IPS-NIHi11 (cell line): ENCODE measurements at places on chromosomes 16 and 17.

DNA sequence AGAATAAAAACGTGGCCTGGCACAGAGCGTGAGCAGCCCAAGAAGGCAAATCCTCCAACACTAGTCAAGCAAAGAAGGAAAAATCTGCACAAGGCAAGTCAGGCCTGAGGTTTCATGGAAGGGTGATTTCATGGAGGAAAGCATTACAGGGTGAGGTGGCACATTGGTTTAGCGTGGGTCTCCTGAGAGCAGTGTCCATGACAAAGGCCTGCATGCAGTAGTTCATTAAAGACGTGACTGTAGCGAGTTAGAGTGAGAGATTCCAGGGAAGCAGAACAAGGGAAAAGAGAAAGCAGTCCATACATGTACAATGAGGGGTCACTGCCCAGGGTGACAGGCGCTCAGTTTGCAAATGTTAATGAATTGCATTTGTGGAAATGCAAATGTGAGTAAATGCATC is 285.0 kb upstream of the ERCC4 start:
- no peak for DNase-seq

- DNase-seq = no peak
These were observed 66.8 kb downstream of the DNAH17 start for GRCh38 chr17:78510141-78511075.

DNA sequence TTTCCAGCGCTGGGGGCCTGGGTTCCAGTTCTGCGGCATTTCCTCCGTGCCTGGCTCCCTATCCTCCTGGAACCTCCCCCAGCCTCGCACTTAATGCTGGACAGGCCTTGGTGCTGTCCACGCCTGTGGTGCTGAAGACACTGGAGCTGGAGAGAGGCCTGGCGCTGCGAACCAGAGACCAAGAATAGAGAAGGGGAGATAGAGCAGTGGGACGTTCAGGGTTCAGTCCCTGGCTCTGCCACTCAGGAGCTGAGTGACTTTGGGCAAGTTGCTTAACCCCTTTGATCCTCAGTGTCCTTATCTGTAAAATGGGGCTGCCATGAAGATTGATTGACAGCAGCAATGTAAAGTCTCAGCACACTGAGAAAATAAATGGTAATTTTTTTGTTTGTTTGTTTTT is 11.9 kb downstream of the SBK1 start:
- DNase-seq = peak; percentile 81

GRCh38 chr17:60640503-60640902 is 37.1 kb upstream of the BCAS3 start:
- peak; percentile 14 for DNase-seq

DNA sequence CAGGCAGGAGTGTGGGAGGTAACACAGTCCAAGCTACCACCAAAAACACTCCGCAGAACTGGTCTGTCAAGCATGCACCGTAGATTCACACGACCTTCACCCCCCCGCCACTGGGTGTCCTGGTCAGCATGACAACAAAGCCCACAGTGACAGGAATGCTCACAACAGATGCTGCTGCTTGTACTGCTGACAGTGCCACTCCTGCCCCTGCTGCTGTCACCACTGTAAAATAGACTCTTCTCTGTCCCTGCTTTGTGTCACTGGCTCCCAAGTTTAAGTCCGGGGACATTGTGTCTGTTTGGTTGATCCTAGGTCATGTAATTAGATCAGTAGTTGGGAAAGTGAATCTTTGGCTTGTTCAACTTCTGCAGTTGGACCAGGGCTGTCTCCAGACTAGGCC is 7.0 kb upstream of the ODF4 start:
- no peak for DNase-seq

DNA sequence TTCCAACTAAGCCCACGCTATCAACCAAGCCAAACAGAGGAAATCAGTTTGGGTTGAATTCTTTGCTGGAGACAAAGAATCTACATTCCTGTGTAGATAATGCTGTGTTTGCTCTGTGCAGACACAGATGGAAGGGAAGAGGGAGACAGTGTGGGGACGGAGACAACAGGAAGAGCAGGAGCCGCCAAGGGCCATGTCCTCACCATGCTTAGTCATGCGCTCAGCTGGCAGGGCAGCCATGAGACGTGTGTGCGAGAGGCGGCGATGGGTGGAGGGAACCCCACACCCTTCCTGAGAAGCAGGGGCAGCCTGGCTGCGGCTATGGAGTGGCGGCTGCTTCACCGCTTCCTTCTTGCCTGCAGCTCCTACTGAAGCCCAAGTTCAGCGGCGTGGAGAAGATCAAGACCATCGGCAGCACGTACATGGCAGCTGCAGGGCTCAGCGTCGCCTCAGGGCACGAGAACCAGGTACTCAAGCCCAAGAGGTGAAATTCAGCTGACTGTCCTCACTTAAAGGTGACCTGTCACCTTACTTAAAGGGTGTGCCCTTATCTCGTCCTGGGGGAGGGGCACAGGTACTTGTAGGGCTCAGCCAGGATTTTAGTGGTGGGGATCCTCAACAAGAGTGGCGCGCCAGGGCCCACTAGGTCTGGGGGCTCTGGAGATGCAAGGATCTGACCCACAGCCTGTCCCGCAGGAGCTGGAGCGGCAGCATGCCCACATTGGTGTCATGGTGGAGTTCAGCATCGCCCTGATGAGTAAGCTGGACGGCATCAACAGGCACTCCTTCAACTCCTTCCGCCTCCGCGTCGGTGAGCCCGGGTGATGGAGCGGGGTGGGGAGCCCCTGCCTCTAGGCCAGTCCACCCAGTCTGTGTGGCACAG is 47.5 kb downstream of the ADCY7 start:
- no peak for DNase-seq

DNA sequence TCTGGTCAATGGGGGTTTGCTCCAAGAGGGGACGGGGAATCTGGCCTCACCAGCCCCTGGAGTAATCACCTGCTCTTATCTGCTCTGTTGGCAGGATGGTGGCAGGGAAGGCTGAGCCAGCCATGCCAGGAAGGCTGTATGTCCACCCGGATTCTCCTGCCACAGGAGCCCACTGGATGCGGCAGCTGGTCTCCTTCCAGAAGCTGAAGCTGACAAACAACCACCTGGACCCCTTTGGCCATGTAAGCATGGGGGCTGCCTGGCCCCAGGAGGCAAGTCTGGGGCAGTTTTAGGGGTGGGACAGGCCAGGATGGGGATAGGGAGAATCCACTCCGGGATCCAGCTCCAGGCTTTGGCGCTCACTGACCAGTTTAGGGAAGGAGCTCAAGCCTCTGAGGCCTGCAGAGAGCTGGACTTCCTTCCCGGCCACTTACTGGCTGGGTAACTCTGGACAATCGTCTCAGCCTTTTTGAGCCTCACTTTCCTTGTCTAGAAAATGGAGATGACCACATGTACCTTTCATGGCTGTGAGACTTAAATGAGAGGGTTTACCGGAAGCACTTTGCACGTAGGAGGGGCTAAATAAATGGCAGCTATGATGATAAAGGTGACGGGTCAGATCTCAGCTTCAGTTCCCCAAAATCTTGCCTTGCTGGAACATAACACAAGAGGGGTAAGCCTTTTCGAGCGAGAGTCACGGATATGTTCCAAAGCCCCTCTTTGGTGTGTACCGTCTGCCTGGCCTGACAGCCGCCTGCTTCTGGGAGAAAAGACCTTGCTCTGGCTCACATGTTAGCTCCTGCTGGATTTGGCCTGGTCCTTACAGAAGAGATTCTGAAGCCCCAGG is 15.4 kb downstream of the TBX4 start:
- peak; percentile 75 for DNase-seq

- no peak for DNase-seq
These were observed 10.9 kb downstream of the TRAP1 start for GRCh38 chr16:3706253-3707012.

- DNase-seq = no peak
These were observed 384 bp downstream of the TMEM107 start for GRCh38 chr17:8175795-8176196.

DNA sequence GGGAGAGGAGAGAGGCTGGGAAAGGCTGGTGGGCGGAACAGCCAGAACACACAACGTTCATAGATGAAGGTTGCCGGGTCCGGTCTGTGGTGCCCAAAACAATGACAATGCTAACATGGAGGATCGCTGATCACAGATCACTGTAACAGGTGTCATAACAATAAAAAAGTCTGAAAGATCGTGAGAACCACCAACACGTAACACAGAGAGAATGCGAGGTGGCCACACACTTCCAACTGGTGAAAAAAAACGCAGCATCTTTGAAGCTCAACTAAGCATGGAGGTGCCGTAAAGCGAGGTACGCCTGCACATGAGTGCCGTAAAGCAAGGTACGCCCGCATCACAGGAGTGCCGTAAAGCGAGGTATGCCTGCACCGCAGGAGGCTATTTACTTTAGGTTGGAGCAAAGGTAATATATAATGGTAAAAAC is 42.3 kb downstream of the ABR start:
- DNase-seq = peak; percentile 65

DNA sequence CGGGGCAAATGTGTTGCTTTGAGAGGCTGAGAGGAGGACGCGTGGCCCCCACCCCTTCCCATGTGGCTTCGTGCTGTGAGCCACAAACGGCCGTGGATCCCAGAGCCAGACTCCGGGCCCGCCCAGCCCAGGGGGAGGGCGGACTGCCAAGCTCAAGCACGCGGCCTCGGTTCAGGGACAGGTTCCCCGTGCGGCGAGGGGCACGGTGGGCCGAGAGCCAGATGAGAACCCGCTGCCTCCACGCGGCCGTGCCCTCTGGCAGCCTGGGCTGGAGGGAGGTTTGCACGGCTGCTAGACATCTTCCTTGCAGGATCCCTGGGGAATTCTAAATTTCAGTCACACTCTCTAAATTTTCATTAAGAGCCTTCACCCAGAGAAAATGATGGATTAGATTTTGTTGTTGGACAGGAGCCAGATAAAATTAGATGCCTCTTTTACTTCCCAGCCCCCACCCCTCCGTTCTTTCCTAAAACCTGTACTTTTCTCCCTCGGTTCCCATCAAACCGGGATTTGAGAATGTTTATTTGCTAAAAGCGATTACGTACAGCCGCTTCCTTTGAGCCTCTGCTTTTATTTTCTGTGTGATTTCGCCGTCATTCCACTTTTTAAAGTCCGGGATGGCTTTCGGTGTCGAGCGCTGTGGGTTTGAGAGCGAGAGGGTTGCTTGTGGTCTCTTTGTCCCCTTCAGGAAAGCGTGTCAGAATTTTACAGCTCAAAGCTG is 25.0 kb upstream of the GNG13 start:
- no peak for DNase-seq

- no peak for DNase-seq
These were observed 398 bp downstream of the LGALS9 start for GRCh38 chr17:27631411-27631760.

DNA sequence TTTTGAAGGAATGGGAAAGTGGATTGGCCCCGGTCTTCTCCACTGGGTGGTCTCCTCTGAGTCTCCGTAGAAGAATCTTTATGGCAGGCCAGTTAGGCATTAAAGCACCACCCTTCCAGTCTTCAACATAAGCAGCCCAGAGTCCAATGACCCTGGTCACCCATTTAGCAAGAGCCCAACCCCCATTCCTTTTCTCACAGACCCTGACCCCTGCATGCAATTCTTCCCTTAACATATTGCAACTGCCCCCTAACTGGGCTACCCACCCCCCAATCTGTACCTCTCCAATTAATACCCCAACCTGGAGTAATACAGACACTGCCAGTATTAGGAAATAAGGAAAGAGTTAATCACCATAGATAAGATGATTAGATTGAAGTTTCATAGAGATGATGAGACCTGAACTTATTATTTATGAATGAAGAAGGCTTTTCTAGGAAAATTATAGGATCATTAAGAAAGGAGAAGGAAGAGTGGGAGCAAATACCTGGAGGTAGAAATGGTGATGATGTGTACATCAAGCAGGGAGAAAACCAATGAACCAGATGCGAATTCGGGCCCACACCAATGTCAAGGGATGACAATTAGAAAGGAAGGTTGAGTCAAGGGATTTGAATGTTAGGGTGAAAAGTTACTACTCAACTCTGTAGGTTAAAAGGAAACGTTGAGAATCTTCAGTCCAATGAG is 2.4 kb downstream of the CCL2 start:
- no peak for DNase-seq

GRCh38 chr17:44778656-44779210 is 19.9 kb downstream of the ADAM11 start:
- DNase-seq = no peak

DNA sequence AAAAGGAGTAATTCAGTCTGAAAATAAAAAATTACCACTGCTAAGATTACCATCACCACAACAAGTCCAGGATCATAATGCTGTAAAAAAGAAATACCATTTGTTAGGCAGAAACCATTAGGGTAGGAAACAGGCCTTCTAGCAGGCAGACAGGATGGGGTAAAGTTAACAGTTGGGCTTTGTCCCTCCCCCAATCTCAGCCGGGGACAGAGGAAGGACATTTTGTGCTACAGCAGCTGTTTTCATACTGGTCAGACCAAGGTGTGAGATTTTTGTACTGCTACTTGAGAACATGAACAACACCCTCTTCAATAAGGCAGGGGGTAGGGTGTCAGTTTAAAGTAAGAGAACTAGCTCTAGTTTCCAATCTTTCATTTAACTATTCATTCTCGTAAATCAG is 49.2 kb upstream of the ITGA2B start:
- no peak for DNase-seq

- no peak for DNase-seq
These were observed 106.4 kb downstream of the YPEL2 start for GRCh38 chr17:59437791-59438281.

DNA sequence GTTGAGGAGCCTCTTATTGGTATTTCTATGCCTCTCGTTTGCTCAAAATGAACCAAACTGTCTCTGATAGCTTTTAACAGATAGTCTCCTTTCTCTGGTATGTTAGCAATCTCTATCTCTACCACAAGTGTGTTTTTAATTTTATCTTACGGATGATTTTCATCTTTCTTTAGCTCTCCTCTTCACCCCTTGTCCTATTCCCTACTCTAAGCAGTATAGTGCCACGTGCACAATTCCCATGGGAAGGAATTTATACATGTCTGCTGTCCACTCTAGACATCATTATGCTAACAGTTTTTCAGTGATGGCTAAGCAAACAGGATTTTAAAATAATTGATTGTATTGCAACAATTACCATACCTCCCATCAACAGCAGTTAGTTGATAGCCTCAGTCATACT is 177.3 kb downstream of the CYB561 start:
- no peak for DNase-seq

GRCh38 chr17:26766743-26767142 is 527.2 kb upstream of the WSB1 start:
- DNase-seq = no peak

DNA sequence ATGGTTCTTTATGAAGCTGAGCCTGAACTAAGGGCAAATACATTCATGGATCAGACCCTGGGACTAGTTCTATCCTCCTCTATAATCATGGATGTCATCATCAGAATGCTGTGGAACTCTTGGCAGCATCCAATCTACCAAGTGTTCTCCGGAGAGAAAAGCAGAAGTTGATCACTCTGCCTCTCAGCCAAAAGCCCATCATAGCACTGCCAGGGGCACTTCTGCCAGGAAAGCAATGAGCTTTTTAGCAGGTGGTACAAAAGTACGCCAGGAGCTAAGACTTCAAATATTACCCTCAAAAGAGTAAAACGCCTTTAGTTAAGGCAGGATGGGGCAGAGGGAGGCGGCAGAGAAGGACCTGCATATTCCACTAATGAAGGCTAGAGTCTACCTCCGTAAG is 279.0 kb downstream of the SLC39A11 start:
- DNase-seq = no peak
